A673 (cell line): ENCODE measurements at places on chromosomes 6 and 20. TPM values are rescaled to one million over a fixed set of nuclear protein-coding genes. Genes with fewer than 3 reads are reported as not detected.

MOXD1 gene
- total RNA-seq = not detected in 2 replicates

DNA sequence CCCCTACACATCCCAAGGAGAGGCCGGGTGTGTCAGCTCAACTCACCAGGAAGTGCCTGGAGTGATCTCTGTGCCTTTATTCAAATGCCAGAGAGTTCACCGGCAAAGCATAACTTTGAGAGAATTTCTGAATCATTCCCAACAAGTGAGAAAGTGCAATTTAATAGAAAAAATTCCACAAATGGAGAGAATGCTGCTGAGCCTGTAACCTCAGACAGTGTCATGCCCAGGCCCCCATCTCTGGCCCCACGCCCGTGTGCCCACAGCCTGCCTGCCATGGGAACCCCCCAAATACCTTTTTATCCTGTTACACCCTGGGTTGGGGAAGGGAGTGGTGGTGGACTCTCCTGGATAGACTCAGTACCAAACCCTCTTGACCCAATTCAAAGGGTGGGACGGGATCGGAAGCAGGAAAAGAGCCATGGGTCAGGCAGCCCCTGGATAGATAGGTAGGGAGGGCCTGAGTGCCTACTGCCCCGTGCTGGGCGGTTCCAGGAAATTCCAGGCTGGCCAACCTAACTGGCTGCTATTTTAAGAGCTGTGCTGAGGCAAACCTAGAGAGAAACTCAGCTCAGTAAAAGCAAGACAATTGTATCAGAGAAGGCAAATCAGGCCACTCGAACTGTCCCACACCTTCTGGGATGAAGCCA lies 179.0 kb upstream of the FOXA2 start:
- H3K27ac ChIP-seq = no peak overlapping the region
- DNase-seq = no peak
- peaks cover 6% of the 10 kb centered on the region for H3K27me3 ChIP-seq

- DNase-seq = no peak
- no peak overlapping the region for H3K4me3 ChIP-seq
- no peaks in the 10 kb centered on the region for H3K36me3 ChIP-seq
- no peaks in the 10 kb centered on the region for H3K4me1 ChIP-seq
- H3K27me3 ChIP-seq = no peaks in the 10 kb centered on the region
- no peak overlapping the region for H3K27ac ChIP-seq
These were observed 77.7 kb downstream of the RIPOR3 start for GRCh38 chr20:50613438-50614169.

DNA sequence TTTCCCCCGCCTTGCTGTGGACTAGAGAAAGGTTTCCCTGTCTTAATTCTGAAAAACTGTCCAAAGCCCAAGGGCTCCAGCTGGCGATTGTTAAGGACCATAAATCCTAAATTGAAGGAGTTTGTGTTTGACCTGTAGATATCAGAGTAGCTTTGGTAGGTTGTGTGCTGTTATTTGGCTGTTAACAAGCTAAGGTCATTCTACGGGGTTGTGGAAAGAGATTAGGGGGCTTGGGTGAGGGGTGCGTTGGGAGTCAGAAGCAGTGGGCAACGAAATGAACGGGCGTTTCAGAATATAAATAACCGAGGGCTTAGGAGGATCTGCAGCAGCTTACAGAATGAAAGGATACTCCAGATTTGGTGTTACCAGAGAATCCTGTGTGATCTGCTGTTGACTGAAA lies 32.6 kb upstream of the BTN3A2 start:
- DNase-seq = no peak
- H3K4me3 ChIP-seq = peak overlapping the region; percentile 61
- H3K4me1 ChIP-seq = peaks cover 13% of the 10 kb centered on the region
- H3K36me3 ChIP-seq = no peaks in the 10 kb centered on the region

DNA sequence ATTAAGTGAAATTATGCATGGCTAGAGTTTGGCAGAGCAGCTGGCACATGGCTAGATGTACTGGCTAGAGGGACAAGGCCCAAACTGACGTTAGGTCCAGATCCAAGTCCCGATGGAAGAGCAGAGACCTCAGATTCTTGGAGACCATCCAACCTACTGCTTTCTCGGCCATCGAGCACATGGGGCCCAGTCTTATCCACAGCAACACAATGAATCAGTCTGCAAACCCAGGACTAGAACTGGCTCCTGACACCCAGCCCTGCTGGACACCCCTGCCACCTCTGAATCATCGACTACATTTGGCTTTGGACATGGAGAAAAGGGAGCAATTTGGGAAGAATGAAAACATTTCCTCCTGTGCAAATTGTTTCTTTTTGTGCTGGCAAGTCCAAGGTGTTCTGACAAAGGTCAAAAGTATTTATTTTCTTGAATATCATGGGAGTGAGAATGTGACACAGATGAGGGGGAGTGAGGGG lies 23.9 kb upstream of the YWHAB start:
- no peaks in the 10 kb centered on the region for H3K36me3 ChIP-seq
- no peak overlapping the region for H3K4me3 ChIP-seq
- H3K27me3 ChIP-seq = no peaks in the 10 kb centered on the region
- no peak for DNase-seq

TSPO2 gene
- not detected in 2 replicates for total RNA-seq

GRCh38 chr6:38319256-38320212 lies 320.2 kb downstream of the BTBD9 start:
- H3K4me1 ChIP-seq = no peaks in the 10 kb centered on the region
- no peak overlapping the region for H3K4me3 ChIP-seq
- no peak for DNase-seq
- no peaks in the 10 kb centered on the region for H3K27me3 ChIP-seq
- H3K36me3 ChIP-seq = no peaks in the 10 kb centered on the region

CD93 gene
- 0.06 TPM in 1 of 2 replicates, not detected in the other for total RNA-seq

NHLRC1 gene
- total RNA-seq = 3.8 and 4.3 TPM in 2 replicates

DNA sequence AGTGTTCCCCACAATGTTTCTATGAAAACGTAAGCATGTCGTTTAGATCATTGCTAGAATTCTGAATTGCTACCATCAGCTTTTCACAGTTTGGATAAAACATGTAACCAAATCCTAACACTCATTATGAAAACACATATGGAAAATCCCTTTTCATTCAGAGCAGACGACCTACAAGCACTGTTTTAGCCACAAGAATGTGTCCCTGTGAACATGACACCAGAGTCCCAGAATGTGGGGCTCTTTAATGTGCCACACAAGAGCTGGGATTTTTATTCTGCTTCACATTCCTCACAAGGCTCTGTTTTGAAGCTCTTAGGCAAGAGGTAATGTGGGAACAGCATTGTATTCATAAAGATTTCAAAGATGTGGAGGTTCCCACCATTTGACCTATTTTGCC lies 141.1 kb upstream of the CITED2 start:
- no peak for DNase-seq
- H3K27ac ChIP-seq = no peak overlapping the region
- no peaks in the 10 kb centered on the region for H3K4me1 ChIP-seq
- no peaks in the 10 kb centered on the region for H3K36me3 ChIP-seq
- no peaks in the 10 kb centered on the region for H3K27me3 ChIP-seq
- H3K4me3 ChIP-seq = no peak overlapping the region

GJA1 gene
- total RNA-seq = 98.5 and 120 TPM in 2 replicates

- H3K27me3 ChIP-seq = no peaks in the 10 kb centered on the region
- no peaks in the 10 kb centered on the region for H3K36me3 ChIP-seq
- no peak overlapping the region for H3K4me3 ChIP-seq
- no peaks in the 10 kb centered on the region for H3K4me1 ChIP-seq
- no peak for DNase-seq
- H3K27ac ChIP-seq = no peak overlapping the region
These were observed 160.7 kb downstream of the PLCB1 start for GRCh38 chr20:8292793-8293192.

AKAP7 gene
- 59.5 and 72.4 TPM in 2 replicates for total RNA-seq

DNA sequence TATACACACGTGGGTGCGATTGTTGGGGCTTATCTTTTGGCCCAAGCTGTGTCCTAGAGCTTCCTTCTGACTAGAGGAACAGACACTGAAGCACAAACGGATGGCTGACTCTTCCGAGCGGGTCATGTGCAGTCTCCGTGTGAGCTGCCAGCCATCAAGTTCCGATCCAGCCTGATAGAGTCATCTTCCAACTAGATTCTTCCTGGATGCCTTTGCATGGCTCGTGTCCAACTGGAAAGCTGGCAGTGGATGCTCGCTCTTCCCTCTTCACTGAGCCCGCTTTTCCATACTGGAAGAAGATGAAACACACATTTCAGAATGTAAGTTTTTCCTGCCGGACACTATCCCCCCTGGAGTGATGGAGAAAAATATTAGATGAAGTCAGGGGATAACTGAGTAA lies 148.1 kb downstream of the SCML4 start:
- DNase-seq = no peak
- no peak overlapping the region for H3K27ac ChIP-seq

DNA sequence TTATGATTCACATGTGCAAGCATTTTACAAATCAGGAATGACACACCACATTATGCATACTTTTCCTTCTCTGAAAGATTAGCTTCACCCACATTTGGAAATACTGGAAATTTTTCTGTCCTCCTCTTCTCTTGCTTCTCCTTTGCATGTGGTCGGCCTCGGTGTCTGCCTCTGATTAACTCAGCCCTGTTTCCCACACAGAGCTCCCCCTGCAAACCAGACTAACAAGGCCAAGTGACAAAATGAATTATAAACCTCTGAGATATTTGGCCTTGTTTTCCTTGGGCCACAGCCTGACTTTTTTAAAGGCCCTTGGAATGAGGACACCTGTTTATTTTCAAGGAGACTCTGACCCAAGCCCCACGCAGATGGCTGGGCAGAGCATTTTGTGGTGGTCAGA lies 9.0 kb upstream of the CCN6 start:
- H3K27ac ChIP-seq = no peak overlapping the region
- H3K36me3 ChIP-seq = no peaks in the 10 kb centered on the region
- no peak overlapping the region for H3K4me3 ChIP-seq
- DNase-seq = no peak
- H3K27me3 ChIP-seq = no peaks in the 10 kb centered on the region

DNA sequence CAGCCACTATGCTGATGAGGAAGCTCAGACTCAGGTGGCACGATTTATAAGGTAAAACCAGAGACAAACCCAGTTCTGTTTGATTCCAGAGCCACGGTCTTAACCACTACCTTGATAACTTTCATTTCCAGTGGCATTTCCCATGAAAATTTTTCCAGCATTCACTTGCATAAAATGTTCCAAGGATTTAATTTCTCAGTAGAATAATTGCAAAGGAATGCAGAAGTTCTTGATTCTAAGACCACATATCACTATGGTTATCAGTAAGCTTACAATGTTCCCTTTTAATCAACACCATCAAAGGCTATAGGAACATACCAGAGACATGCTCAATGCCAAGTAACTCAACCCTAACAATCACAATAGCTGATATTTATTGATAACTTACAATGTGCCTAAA lies 306.0 kb upstream of the HS3ST5 start:
- H3K27ac ChIP-seq = no peak overlapping the region
- no peaks in the 10 kb centered on the region for H3K36me3 ChIP-seq
- no peaks in the 10 kb centered on the region for H3K4me1 ChIP-seq
- H3K4me3 ChIP-seq = no peak overlapping the region
- H3K27me3 ChIP-seq = no peaks in the 10 kb centered on the region

DNA sequence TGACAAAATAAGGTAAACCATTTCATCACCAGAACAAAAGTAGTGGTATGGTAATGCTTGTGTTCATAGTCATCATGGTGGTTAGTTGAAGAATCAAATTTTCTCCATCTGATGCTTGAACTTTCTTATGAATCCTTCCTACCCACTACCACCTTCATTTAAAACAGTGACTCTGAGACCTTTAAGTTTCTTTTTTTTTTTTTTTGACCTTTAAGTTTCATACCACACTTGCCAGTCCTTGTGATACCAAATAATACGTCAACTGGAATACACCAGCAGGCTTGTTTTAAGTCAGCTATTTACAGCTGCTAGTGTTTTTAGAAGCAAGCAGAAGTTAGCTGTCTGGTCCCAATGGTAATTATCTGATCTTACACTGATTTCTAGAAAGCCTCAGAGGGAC lies 413.4 kb upstream of the SOX4 start:
- H3K4me1 ChIP-seq = peaks cover 26% of the 10 kb centered on the region
- H3K27ac ChIP-seq = no peak overlapping the region
- H3K36me3 ChIP-seq = no peaks in the 10 kb centered on the region
- no peaks in the 10 kb centered on the region for H3K27me3 ChIP-seq

GRCh38 chr6:130676077-130676772 lies 151.0 kb upstream of the SMLR1 start:
- no peak overlapping the region for H3K4me3 ChIP-seq
- no peak overlapping the region for H3K27ac ChIP-seq
- no peaks in the 10 kb centered on the region for H3K36me3 ChIP-seq
- no peaks in the 10 kb centered on the region for H3K27me3 ChIP-seq
- H3K4me1 ChIP-seq = no peaks in the 10 kb centered on the region

DNA sequence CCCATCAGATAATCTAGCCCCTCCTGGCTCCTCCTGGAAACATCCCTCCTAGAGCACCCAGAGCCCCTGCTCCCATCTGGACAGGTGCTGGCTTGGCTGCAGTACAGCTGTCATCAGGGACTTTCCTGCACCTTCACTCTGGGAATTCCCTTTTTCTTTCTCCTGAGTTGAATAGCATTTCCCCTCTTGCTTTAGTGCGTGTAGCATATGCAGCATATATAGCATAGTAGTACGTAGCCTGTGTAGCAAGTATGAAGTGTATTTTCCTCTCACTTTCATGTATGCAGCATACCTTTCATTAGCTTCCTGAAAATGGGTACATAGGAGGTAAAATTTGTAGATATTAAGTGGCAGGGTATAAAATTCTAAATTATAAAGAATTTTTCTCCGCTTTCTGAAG lies 352.9 kb downstream of the ESR1 start:
- H3K36me3 ChIP-seq = no peaks in the 10 kb centered on the region
- H3K27me3 ChIP-seq = no peaks in the 10 kb centered on the region
- H3K4me1 ChIP-seq = no peaks in the 10 kb centered on the region
- H3K27ac ChIP-seq = no peak overlapping the region
- H3K4me3 ChIP-seq = no peak overlapping the region

LRFN2 gene
- 22.3 and 26.6 TPM in 2 replicates for total RNA-seq

DNA sequence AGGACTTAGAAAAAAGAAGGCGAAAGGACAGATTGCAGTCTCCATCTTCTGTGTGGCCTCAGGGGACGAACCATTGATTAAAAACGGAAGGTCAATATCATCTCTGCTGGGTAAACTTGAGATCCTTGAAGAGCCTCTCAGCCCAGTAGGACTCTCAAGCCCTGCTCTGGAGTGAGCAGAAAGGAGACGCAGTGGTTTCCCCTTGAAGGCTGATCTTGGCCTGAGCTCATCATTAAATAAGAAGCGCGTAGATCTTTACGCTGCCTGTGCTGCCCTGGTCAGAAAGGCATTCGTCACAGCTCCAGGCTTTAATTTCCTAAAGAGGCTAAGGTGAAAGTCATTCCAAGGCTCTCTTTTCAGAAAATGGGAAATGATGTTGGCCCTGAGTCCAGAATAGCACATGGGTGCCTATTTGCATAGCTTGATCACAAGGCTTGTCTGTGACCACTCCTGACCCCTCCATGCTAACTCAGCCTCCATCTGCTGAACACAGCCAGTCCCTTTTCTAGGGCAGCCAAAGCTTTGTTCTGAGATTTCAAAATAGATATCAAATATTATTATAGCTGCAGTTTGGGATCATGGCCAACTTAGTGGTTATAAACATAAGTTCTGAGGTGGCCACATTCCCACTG lies 29.3 kb upstream of the XRN2 start:
- no peak overlapping the region for H3K27ac ChIP-seq
- H3K27me3 ChIP-seq = no peaks in the 10 kb centered on the region
- no peaks in the 10 kb centered on the region for H3K4me1 ChIP-seq
- H3K4me3 ChIP-seq = no peak overlapping the region
- no peak for DNase-seq
- H3K36me3 ChIP-seq = no peaks in the 10 kb centered on the region

CGA gene
- not detected in 2 replicates for total RNA-seq
